Amygdala (tissue), 56 donors: ENCODE measurements at places on chromosomes 13 and 19.
A peak's percentile ranks its signal among the peaks of the same experiment; 100 is the strongest.

- DNase-seq = no peak
Observed at GRCh38 chr19:8686549-8686948, 12.0 kb downstream of the ACTL9 start.

GRCh38 chr19:41299755-41300089 is 10.2 kb upstream of the CCDC97 start:
- no peak for DNase-seq

- DNase-seq = no peak
Observed at GRCh38 chr13:53004573-53004972, 24.0 kb upstream of the OLFM4 start.

GRCh38 chr19:7254590-7254989 is 39.6 kb downstream of the INSR start:
- no peak for DNase-seq

- DNase-seq = peak; percentile 15
Observed at GRCh38 chr19:27906081-27906480, 1306.9 kb downstream of the UQCRFS1 start.

- no peak for DNase-seq
Observed at GRCh38 chr13:41587490-41587889, 130.1 kb downstream of the RGCC start.

DNA sequence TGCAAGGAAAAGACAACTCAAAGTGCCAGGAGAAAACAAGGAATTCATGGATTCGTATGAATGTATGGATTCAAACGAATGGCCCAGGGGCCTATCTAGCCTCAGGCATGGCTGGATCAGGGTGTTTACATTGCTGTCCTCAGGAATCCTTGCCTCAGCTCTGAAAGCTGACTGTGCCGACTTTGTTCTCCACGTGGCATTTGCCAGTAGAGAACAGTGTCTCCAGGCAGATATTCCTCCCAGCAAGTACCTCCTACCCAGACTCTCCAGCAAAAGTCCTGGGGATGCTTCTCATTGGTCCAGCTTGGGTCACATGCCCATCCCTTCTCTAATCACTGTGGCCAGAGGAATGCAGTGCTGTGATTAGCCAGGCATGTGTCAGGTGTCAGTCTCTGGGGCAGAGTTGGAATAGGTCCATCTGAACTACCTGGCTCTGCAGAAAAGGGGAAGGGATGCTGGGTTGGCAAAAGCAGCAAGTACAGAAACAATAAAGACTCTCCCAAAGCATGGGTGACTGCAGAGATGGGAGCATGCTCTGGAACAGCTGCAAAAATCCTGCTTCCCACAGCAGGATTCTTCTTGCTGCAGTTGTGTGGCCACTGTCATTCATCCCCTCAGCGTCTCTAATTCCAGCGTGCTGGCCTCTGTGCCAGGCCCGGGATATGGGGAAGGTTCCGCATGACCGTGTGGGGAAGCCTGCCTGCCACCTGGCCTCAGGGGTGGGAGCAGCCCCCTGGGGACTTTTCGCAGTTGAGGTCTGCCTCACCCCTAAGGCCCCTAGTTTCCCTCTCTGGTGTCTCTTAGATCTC is 30.0 kb downstream of the CCNE1 start:
- no peak for DNase-seq

GRCh38 chr19:28535352-28535775 is 677.6 kb downstream of the UQCRFS1 start:
- DNase-seq = no peak

GRCh38 chr19:41735071-41735600 is 20.2 kb upstream of the CEACAM6 start:
- no peak for DNase-seq

DNA sequence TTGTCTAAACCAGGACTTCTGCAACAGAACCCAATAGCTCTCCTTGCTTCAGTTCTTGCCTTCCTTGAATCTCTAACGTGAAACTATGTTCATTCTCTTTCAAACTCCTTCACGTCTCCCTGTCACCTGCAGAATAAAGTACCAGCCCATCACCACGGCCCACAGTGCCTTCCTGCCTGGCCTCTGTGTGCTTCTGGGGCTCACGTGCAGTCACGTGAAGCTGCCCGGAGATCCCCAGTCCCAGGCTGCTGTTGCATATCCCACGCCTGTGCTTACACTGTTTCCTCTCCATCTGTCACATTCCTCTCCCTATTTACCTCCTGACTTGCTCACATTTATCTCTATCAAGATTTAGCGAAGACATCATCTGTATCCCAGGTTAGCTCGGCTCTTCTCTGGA is 102.8 kb downstream of the STARD13 start:
- no peak for DNase-seq

DNA sequence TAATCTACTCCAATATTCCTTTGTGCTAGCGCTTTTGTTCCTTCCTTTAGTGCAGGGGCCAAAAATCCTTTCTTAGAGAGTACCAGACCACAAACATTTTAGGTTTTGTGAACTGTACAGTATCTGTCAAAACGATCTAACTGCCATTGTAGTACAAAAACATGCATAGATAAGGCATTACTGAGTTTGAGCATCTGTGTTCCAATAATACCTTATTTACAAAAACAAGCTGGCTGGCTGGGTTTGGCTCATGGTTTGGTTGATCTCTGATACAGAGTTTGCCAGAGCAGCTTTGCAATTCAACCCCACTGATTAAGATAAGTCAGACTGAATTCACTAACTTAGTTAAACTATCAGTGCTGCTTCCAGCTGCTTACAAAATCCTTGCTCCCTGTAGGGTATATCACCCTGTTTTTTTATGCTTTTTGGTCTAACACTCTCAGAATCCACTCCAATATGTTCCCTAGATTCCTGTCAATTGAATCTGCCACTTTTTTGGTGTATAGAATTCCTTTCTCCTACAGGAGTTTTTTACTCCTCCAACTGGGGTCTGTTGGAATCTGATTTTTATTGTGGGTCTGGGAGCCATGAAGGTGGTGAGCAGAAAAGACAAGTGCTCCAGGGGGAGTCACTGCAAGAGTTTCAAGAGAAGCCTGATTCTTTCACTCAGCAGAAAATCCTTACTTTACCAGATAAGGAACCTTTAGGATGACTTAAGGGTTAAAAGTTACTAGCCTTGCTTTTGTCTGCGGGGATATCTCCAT is 1399.4 kb downstream of the EFNB2 start:
- no peak for DNase-seq

DNA sequence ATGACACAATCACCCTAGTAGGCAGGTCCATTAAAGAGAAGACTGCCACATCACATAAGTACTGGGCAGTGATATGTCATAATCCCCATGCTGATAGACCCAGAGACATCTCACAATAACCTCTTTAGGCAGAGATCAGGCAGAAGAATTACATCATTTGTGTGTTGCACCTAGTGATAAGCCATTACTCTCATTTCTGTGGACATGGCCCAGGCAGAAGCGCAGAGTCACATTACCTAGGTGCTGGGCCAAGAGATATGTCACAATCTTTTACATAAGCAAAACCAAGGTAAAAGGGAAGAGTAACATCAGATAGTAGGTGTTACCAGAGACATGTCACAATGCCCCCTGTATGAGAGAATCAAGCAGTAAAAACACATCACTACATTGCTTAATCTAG is 71.9 kb downstream of the ZNF726 start:
- DNase-seq = no peak

GRCh38 chr13:112699322-112699918 is 9.6 kb downstream of the ATP11A start:
- DNase-seq = no peak

DNA sequence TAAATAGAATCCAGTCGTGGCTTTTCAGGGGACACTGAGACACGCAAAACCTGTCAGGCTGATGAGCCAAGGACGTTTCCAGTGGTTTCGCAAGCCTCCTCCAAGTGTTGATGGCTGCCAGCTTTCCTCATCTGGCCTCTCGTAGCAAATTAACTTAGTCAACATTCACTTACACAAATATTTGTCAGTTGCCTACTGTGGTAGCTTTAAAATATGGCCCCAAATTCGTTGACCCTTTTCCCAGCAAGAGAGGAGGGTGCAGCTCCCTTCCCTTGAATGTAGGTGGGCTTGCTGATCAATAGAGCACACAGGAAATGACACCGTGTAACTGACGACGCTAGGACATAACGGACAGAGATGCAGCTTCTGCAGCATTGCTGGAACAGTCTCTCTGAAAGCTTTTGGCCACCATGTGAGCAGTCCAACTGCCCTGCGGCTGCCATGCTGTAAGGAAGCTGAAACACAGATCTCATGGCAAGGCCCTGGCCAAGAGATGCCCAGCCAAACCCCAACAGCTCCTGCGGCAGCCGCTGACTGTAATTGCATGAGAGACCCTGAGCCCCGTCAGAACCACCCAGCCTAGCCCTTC is 5.5 kb upstream of the RANBP3 start:
- DNase-seq = no peak

DNA sequence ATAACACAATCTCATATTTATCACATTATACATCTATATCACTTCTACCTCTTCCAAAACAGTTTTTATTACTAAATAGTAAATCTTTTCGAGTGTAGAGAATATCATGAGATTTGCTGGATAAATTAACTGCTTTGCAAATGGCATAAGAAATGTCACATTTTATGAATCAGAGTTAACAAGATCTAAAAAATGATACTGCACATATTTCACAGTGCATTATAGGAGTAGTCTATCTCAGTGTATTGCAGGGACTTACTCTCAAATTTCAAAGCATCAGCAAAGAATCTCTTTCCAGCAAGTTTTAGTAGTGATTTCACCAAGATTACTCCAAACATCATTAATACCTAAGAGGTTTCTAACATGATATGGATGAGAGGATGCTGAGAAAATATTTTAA is 687.1 kb upstream of the SLITRK1 start:
- no peak for DNase-seq

DNA sequence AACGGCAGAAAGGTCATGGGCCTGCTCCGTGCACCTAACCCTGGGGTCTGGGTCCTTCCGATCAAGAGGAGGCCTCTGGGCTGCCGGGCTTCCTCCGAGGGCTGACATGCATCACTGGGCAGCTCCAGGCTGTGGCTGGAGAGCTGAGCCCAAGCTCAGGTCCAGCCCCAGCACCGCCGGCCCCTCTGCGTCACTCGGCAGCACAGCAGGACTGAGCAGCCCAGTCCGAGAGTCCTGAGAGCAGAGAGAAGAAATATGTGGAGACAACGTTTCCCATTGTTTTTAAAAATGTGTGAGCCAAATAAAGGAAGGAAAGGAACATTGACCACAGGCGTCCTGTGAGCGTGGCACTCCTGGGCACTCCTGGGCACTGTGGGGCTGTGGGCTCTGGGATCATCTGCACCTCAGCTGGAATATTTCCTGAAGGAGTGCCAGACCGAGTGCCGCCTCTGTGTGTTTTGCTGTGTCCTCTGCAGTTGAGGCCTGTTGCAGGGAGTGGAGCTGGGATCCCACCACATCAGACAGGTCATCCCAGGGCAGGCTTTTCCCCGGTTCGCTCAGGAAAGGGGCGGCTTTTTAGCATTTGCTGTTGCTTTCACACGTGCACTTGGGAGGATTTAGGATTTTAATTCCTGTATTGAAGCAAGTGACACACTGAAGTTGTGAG is 37.8 kb upstream of the TFDP1 start:
- DNase-seq = peak; percentile 35

DNA sequence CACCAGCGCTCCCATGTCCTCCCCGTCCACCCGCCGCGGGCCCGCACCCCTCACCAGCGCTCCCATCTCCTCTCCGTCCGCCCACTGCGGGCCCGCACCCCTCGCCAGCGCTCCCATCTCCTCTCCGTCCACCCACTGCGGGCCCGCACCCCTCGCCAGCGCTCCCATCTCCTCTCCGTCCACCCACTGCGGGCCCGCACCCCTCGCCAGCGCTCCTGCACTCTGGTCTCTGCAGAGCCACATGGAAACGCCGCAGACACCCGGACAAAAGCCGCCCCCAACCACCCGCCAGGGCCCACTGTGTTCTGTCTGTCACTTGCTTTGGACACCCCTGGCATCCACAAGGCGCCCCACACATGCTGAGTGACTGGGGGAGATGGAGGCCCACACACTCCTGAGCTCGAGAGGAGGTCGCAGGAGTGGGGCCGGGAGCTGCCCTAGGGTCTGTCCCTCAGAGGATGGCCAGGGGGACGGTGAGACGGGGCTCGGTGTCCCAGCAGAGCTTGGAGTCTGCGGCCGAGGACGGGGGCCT is 7.4 kb downstream of the CFD start:
- DNase-seq = no peak

- DNase-seq = no peak
Observed at GRCh38 chr19:6890938-6891337, 3.6 kb downstream of the ADGRE1 start.

- DNase-seq = no peak
Observed at GRCh38 chr13:61275736-61276135, 139.9 kb downstream of the PCDH20 start.

DNA sequence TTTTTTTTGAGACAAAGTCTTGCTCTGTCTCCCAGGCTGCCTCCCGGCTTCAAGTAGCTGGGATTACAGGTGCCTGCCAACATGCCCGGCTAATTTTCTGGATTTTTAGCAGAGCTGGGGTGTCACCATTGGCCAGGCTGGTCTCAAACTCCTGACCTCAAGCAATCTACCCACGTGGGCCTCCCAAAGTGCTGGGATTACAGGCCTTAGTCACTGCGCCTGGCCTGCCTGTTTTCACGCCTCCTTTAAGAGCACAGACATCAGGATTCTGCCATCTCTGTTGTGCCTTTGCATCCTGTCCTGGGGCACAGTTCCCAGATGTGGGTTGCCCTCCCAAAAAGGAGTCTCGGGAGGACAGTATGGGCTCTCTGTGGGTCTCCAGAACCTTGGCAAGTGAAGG is 2.5 kb upstream of the PRAM1 start:
- no peak for DNase-seq

- DNase-seq = no peak
Observed at GRCh38 chr13:51524829-51525566, 59.3 kb upstream of the WDFY2 start.

DNA sequence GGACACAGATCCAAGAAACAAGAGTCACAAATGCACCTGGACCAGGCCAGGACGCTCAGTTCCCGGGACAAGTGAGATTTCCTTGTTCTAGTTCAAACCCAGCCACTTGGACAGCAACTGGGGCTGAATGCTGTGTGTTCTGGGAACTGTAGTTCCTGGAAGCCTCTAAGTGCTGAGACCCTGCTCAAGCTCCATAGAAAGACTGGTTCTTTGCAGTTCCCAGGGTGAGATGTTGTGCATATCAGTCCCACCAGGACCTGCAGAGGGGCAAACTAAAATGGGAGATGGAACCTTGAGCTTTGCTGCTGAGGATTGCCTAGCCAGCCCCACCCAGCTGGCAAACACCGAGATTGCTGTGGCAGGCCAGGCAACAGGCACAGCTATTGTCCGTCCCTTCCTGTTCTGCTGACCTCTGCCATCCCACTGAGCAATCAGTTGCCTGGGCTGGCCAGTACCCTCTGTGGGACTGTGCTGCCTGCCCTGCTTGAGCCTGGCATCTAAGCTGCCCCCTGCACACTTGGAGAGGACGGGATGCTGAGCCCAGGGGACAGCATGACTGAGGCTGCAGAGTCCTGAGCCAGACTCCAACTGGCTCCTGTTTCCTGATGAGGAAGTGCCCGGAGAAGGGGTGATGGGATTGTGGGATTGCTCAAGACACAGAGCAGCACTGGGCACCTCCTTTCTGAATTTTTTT is 1.4 kb upstream of the GIPC1 start:
- DNase-seq = peak; percentile 83

DNA sequence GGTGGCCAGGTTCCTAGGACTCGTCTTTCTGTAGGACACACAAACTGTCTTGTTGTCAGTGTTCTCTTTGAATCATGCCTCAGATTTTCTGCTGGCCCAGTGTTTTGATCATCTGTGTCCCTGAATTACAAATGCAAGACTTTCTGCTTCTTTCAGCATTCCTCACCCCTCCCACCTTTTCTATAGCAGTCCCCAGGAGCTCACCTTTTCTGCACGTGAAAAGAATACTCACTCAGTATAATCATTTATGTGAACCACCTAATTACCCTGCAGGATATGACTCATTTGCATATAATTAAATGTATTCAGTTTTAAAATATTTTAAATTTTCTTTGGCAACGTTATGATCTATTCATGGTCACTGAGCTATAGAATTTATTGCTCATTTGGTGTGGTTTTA is 389.2 kb downstream of the ITGBL1 start:
- DNase-seq = no peak
